ENCODE measurements at places on chromosomes 16 and 17.

DNA sequence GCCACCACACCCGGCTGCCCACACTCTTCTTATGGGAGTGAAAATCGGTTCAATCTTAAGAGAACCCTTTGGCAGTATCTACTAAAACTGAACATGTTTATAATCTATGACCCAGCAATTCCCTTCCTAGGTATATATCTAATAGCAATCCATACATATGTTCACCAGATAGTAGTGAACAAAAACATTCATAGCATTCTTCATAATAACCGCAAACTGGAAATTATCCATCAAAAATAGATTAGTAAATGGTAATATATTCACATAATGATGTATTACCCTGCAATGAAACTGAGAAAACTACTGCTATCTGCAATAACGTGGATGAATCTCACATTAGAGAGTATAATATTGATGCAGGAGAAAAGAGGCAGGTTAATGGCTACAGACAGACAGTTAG lies 23.1 kb downstream of the COPRS start:
- no peak for DNase-seq

DNA sequence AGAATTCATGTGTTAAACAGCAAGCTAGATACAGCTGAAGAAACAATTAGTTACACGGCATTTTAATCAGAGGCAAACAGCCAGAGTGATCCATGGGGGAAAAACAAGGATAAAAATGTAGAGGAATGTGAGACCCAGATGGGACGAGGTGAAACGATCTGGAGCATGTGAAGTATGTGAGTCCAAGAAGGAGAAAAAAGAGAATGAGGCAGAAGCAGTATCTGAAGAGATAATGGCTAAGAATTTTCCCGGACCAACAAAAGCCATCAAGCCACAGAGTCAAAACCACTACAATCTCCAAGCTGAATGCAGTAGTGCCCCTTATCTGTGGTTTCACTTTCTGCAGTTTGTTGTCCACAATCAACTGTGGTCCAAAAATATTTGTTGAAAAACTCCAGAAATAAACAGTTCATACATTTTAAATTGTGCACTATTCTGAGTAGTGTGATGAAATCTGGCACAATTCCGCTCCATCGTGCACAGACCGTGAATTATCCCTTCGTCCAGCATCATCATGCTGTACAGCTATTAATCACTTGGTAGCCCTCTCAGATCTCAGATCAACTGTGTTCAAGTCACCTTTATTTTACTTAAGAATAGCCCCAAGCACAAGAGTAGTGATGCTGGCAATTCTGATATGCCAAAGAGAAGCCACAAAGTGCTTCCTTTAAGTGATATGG lies 18.8 kb downstream of the MYH10 start:
- DNase-seq, result no peak

DNA sequence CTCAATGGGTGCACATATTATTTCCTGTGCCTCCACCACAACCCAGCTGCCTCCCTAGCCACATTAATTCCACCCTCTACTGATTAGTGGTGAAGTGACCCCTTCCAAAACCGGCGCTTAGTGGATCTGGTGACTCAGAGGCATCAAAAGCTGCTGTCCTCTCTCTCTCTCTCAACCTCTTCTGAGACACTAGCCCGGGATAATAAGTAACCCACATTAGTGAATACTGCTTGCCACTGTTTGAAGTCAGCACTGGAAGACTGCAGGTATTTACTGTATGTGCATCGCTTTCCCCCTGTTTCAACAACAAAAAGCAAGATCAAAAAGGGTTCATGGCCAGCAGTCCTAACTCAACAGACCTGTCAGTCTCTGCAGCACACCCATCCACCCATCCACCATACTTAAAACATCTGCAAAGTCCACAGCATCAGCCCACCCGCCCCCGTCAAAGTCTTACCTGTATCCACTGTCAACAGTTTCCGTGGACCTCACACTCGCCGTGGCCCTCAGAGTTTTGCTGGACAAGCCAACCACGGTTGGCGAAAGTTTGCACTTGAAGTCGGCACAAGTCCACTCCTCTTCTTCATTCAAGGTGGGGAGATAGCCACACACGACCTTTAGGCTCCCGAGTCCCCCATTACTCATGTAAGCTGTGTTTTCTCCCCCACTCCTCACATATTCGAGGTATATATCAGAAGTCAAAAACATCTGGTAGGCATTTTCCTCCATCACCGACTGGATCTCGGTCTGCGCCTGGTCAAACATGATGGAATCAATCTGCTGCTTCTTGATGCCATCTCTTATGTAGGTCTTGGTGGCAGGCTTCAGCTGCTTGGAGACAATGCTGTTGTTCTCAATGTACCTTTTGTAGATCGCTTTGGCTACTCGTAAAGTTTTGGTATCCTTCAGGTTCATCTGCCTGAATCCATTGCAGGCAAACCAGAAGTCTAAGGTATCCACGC lies 3.8 kb downstream of the AXIN2 start:
- DNase-seq, result no peak

DNA sequence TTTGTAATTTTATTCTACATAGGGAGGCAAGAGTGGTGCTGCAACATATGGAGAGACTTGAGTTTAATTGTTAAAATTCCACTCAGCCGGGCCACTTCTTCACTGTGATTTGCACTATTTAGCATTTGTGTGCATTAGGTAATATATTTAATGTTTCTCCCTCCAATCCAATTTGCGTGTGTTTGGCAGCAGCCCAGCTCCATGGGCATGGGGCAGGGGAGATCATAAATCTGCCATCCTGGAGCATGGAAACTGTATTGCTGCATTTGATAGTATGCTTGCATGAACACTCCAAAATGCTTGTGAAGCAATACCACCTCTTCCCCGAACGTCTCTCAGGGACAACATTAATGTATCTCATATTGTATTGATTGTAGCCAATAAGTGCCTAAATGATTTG lies 339.1 kb upstream of the RBFOX1 start:
- no peak for DNase-seq

DNA sequence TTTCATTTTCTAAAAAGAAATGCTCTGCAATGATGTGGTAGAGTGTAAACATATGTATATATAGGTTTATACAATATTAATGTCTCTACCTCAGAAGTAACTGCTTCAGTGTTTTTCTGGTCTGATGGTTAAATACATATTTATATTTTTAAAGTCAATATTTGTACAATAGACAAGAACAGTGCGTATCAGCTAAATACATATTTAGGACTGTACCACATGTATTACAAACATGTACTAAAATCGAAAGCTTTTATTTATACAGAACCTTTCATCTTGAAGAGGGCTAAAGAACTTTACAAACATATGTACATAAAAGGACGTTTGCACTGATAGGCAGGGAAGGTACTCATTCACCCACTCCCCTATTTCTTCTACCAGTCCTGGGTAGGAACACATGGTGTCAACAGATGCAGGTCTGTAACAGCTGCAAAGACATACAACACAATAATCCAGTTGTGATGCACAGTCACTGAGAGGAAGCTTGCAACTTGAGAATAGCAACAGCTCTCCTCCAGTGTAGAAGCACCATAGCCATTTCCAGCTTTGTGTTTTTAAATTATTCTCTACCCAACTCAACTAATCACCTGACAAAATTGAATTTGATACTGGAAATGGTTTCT lies 206.9 kb upstream of the C17orf78 start:
- DNase-seq, result no peak

GRCh38 chr16:74865922-74866598 lies 91.4 kb upstream of the FA2H start:
- DNase-seq, result no peak

DNA sequence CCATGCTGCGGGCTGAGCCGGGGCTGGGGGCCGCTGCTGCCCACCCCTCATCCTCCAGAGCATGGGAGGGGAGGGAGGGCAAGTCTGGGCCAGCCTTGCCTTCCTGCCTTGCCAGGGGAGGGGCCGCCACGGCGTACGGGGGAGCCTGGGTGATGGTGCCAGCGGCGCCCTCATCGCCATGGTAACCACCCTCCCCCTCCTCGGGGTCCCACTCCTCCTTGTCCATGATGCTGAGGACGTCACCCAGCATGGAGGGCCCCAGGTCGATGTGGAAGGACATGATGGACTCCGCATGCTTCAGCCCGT lies 23.9 kb upstream of the CPSF4L start:
- no peak for DNase-seq

- no peak for DNase-seq
These were observed 510.7 kb downstream of the MAF start for GRCh38 chr16:79089735-79090284.

DNA sequence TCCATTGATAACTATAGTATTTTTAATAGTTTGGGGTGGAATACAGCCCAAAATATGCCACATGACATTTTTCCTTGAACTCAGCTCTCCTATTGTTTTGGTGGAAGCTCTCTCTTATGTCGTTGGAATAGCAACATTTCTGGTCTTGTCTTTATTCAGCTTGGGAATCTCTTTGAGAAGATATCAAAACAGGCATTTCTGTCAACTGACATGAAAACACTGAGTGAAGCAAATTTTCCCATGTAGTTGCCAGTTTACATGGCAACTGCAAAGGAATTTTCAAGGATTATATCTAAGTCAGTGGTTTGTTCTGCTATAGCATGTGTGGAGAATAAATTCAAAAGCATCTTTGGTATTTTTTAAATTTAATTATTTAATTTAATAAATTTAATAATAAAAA lies 863.5 kb upstream of the CDH8 start:
- no peak for DNase-seq

DNA sequence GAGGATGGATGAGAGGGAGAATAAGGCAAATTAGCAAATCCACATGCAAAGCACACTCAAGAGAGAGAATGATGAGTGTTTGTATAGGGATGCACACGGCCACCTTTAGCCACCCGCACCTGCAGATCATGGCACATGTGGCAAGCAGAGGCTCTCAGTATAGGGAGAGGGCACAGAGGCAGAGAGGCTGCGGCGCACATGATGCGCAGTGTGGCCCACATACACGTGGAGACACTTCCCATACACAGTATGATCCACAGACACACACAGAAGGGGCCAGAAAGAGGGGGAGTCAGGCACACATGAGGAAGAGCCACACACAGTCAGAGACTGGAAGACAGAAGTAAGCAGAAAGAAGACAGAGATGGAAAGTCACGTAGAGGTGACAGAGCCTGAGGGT lies 6.5 kb upstream of the CHD3 start:
- DNase-seq, result no peak

DNA sequence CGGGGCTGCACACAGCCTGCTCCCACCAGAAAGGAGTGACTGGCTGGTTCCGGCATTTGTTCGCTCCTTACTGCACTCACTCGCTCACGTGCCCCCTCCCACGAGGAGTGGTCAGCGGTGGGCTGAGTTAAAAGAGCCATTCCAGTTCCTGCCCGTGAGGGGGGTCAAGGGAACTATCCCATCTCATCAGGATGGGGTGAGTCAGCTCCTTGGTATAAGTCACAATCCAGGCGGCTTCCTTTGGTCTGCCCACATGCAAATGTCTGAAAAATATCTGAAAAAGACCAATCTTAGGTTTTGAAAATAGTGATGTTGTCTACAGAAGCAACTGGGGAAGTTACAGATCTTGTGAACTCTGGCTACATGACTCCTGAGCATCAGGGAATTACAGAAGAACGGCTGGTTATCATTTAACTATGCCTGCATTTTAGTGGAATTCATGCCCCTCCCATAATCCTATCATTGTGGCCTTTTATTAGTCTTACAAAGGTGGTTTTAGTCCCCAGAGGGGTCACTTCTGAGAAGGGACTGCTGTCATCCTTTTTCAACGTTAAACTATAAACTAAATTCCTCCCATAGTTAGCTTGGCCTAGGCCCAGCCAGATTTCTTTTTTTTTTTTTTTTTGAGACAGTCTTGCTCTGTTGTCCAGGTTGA lies 9.8 kb upstream of the TNFSF12 start:
- DNase-seq, result no peak

DNA sequence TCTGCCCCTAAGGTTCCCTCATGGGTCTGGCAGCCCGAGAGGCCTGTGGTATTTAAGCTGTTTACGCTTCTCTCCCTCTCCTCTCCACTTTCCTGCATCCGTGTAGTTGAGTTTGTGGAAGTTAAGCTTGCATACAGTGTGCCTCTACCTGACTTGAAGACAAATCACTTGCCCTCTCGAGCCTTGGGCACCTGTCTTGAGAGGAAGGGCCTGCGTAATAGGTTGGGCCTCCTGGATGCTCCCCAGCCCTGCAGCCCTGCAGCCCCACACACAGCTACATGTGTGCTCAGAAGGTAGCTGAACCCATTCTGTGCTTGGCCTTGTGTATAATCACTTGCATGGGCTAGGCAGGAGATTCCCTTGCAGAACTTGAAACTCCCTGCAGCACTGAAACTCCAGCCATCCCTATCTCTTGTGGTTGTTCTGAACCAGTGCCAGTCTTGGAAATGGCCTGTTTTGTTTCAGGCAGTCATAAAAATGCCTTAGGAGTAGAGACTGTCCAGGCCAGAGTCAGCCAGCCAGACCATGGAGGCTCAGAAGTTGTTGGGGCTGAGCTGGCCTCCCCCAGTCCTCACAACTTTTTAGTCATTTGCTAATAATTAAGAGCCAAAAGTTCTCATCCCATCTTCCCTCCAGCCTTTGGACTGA lies 134.6 kb downstream of the CLEC16A start:
- DNase-seq, result no peak

- DNase-seq, result no peak
These were observed 45.7 kb upstream of the FAM20A start for GRCh38 chr17:68646626-68647526.

- DNase-seq, result no peak
These were observed 103.0 kb upstream of the CDH13 start for GRCh38 chr16:82523815-82524214.

DNA sequence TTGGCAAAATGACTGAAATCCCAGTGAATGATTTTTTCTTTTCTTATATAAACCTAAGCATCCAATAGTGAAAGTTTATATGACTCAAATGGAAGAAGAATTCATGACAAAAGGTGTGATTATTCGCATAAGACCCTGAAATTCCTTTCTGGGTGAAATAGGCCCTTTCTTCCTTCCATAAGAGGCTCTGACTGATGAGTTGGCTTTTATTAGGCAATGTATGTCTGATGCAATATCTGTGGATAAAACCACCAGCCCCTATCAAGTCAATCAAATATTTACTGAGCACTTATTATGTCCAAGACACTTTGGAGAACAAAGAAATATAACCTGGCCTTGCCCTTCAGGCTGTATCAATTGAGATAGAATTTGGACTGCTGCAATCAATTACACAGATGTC lies 316.6 kb downstream of the CDH13 start:
- no peak for DNase-seq

DNA sequence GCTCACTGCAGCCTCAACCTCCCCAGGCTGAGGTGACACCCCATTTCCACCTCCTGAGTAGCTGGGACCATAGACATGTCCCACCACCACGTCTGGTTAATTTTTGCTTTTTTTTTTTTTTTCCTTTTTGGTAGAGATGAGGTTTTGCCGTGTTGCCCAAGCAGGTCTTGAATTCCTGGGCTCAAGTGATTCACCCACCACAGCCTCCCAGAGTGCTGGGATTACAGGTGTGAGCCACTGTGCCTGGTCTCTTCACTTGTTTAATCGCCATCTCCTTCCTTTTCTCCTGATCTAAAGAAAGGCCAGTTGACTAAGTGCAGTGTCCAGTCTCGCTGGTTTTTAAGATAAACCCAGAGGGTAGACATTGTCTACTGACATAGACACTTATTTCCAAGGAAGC lies 152.0 kb downstream of the C16orf95 start:
- DNase-seq, result no peak

GRCh38 chr16:81625544-81626153 lies 153.4 kb upstream of the PLCG2 start:
- DNase-seq, result no peak
